KBM-7 (cell line): ENCODE measurements at places on chromosomes 11 and 22.

DNA sequence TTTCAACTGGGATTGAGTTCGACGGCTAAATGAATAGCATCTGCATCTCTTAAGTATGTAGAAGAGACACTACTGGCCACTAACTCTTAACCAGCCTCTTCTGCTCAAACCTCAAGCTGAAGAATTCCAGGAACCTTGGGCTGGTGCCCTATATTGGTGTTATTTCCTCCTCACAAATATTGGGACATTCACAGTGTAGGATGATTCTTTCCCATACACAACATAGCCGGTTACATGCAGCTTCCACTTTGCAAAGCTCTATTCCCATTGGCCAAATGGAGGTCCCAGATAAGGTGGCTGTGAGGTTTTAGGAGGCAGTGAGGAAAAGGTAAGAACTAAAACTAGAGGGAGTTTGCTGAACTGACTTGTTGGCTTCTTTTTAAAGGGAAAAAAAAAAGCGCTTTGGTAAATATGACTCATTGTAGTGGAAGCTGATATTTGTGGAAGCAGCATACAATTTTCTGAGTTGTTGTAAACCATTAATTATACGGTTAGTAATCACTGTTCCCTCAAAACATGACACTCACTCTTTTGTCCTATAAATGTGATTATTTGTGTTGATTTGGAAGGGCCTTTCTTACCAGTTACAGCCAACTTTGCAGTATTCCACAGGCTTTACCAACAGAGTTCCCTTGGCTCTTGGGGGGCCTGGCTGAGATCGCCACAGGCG is 17.6 kb downstream of the C22orf31 start:
- DNase-seq: no peak

DNA sequence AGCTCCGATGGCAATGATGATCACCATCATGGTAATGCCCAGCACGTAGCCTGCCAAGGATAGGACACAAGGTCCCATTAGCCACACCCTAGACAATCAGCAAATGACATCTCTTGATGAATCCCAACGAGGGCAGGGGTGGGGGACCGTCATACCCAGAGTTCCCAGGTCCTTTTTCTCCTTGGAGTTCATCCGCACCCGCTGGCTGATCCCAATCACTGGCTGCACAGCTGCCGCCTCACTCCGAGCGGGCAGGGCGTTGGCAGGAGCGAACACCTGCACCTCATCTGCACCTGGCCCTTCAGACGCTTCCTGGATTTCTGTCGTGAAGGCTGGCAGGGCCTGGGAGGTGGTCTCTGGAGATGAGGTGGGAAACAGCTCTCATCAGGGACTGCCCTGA is 2.9 kb downstream of the PIK3IP1 start:
- DNase-seq: no peak

DNA sequence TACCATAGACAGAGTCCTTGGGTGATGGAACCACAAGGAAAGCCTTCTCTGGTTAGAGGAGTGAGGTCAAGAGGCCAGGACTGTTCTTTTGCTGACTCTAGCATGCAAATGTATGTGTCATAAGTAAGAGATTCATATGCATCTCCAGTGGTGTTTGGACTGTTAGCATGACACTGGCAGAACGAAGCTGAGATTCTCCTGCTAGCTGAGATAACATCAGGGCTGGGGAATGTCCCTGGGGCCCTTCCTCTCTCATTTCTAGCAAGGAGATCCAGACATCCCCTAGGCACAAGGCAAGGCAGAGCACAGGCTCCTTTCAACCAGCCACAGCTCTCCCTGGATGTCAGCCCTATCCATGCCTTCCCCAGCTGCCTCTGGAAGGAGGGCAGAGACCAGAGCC is 711.3 kb downstream of the OPCML start:
- DNase-seq: no peak

DNA sequence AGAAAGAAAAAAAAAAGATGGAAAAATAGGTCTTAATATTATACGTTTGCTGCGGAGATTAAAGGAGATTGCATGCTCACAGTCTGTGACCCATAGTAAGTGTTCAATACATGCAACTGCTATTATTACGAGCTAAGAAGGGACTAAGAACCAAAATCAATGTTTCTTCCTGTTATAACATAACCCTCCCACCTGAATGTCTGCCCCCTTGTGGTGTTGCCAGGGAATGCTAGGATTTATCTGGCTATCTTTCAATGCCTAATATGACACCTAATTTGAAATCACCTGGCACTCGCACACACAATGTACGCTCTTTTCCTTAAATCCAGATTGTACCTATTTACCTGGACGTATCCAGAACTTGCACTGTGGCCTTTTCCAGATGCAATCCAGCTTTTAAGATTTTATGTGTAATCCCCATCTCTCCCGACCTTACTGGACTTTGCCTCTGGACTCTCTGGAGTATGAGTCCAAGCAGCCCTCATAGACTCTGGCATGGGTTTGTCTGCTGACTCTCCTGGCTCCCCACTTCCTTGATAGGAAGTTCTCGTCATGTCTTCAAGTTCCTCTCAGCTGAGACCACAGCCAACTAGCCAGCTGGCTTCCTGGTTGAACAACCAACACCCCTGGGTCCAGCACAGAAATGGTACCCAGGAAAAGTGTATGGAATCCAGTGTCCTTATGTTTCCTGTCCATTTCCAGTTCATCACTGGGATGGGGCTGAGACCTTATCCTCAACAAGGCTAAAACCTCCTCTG is 151.5 kb downstream of the CCDC34 start:
- DNase-seq: peak; percentile 16

DNA sequence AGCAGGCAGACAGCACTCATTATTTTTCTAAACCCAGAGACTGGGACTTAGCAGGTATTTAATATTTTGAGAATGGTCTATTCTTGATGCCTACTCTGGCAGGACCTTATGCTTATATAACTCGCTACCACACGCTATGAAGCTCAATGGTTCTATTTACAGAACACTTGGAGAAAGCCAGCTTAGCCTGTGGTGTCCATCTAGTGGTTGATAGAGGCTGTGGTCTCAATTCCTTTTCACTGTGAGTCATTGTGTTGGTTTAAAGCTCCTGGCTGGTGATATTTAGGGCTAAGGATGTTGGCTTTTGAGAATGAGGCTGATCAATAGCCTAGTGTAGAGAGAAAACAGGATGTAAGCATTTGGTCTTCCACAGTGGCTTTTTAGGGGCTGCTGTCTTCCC is 206.4 kb downstream of the DBX1 start:
- DNase-seq: peak; percentile 2

DNA sequence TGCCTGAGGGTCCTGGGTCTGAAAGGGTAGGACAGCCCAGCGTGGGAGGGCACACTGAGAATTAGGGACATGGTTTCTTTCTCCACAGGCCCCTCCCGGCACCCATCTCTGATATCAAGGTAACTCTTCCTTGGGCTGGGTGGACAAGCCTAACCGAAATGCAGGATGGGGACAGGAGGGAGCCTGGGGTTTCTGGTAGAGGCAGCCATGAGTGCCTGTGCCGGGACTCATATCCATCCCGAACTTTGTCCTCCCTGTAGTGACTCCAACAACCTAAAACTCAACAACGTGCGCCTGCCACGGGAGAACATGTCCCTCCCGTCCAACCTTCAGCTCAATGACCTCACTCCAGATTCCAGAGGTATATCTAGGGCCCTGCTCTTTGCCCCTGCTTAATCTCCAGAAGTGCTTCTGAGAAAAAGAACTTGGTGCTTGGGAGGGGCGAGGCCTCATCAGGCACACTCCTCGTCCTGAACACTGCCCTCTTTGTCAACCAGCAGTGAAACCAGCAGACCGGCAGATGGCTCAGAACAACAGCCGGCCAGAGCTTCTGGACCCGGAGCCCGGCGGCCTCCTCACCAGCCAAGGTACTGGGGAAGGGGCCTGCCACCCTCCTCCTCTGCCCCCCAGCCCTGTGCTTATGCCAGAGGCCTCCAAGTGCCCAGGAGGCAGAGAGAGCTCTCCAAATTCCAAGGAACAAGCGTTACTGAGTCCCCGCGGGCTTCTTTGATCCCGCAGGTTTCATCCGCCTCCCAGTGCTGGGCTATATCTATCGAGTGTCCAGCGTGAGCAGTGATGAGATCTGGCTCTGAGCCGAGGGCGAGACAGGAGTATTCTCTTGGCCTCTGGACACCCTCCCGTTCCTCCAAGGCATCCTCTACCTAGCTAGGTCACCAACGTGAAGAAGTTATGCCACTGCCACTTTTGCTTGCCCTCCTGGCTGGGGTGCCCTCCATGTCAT is 3.1 kb downstream of the TMEM25 start:
- no peak for DNase-seq
